Nucleus accumbens (tissue), 56 donors: ENCODE measurements at places on chromosomes 11 and 22.

DNA sequence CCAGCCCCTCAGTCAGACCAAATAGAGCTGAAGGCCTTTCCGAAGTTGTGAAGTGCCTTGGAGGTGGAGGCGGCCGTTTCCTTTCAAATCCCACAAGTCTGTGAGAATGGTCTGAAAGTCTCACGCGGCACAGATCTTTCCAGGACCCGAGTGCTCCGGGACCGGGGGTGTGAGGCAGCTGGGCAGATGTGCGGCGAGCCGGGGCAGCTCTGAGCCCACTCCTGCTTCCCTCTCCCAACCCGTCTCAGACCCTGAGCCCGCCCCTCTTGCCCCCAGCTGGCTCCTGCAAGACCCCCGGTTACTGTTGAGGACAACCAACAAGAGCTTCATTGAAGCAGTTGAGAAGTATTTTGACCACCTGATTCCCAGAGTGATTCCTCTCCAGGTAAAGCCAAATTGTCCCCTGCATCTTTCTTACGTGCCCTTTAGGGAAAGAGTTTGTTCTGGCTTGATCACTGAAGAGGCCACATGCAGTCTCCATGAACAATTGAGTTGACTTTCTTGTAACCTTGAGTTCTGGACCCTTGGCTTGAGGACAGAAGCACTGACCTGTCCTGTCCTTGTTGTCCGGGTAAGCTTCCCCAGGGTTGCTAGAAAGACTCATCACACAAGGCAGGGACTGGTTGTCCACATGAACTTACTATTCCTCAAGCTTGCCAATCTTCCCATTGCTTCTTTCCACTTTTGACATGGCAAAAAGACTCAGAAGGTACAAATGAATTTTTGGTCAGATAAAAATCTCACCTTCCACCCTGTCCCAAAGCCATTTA lies 7.5 kb downstream of the GLB1L3 start:
- no peak for DNase-seq

DNA sequence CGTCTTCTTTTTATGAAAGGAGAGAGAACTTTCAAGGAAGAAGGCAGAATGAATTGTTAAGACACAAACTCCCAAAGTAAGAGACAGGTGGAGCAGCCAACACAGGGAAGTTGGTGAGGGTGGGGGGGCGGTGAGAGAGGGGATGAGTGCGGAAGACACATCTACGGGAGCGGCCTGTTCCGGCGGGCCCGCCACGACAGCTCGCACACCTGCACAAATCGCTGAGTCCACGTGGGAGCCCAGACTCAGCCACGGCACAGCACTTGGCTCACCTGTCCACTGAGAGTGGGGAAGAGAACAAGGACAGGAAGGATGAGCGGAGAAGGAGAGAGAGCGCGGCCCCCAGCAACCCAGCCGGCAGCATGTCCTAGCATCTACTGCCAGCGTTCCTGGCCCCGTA lies 331.1 kb downstream of the CADM1 start:
- DNase-seq: no peak

DNA sequence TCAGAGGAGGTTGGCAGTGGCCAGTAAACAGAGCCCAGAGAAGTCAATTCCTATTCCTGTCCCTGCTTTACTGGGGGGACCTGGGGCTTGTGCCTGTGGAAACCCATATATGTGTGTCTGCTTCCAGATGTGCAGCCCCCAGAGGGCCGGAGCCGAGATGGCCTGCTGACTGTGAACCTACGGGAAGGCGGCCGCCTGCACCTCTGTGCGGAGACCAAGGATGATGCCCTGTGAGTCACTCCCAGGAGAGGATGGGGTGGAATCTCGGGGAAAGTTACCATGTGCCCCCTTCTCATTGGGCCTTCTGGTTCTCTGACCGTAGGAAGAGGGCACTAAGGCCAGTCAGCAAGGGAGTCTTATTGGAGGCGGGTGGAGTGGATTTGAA lies 5.3 kb downstream of the PLEKHB1 start:
- DNase-seq: no peak

GRCh38 chr11:61602775-61603569 lies 22.1 kb upstream of the SYT7 start:
- no peak for DNase-seq

- DNase-seq: no peak
Observed at GRCh38 chr11:128497061-128497775, 90.1 kb downstream of the ETS1 start.

- no peak for DNase-seq
Observed at GRCh38 chr22:22094921-22095320, 112.3 kb upstream of the TOP3B start.

DNA sequence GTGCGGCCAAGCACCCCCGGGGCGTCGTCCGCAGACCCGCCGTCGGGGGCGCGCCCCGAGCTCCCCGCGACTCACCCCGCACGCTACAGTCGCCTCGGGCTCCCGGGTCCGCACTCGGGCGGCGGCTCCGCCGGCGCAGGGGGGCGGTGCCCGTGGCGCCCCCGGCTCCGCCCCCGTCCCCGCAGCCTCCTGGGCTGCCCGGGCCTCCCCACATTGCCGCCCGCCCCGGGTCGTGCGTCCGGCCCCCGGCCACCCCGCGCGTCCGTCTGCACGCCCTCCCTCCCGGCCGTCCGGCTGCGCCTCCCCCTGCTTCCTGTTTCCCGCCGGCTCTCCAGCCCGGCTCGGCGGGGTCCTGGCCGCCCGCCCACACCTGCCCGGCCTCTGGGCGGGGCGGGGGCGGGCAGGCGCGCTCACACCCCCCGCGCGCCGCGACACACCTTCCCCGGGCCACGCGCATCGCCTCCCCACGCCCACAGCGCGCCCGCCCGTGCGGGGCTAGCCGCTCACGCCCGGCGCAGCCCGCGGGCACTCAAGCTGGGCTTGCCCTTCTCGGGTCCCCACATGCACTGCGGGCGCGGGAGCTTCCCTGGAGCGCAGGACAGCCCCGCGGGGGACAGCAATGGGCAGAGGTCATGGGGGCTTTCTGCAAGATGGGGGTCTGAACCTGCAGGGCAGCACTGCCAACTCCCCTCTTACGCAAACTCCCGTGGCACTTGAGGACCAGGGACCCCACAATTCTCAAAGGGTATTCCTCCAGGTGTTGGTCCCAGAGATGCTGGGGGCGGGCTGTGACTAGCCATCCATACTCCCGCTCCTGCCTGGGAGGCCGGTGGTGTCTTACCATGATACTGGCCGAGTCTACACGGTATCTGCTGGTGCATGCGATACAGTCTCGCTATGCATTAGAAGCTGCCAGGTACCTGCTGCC lies at the start of gene CARD10:
Gene CARD10, minus strand, starts transcription at position 148 of the 928 bp plus-strand sequence. CDS start 215 bp downstream, outside the sequence.
- DNase-seq: no peak

DNA sequence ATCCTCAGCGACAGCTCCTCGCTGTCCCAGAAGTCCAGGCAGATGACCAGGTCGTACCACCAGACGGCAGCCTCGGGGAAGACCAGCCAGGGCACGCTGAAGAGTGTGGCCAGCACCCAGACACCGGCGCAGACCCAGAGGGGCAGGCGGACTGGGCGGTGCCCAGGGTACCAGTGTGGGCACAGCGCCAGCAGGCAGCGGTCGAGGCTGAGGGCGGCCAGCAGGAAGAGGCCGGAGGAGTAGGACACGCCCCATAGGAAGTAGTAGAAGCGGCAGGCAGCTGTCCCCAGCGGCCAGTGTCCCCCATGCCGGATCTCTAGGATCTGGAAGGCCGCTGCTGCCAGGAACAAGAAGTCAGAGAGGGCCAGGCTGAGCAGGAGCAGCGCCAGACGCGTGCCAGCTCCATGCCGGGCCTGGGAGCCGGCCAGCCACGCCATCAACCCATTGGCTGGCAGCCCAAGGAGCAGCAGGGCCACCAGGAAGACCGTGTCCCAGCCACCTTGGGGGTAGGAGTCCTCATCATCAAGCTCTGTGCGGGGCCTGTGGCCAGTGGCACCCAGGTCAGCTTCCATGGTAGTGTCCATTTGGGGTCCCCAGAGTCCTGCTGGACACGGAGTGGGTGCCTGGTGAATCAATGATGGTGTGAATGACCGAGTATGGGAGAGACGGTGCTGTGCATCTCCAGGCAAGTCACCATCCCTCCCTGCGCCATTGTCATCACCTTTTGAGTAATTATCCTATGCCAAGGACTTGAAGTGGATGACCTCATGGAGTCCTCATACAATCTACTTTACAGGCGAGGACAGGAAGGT lies at the start of gene GPR152:
Gene GPR152, minus strand, starts transcription at position 589 of the 812 bp plus-strand sequence. Its CDS starts 5 bp downstream, at position 584.
- DNase-seq: no peak

- no peak for DNase-seq
Observed at GRCh38 chr11:58830673-58831301, 13.7 kb downstream of the GLYATL2 start.

DNA sequence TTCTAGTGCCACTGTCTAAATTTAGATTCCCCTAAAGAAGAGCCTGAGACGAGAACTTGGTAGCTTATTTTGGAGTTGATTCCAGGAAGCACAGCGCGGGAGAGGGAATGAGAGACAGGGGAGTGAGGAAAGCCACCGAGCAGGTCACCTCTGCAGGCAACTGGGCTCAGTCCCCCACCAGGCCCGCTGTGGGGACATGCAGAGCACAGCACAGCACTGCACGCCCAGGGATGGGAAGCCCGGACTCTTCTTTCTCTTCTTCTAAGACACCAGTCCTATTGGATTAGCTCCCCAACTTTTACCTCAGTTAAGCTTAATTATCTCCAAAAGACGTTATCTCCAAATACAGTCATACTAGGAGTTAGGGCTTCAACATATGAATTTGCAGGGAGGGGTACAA lies 28.7 kb downstream of the RBX1 start:
- DNase-seq: no peak

DNA sequence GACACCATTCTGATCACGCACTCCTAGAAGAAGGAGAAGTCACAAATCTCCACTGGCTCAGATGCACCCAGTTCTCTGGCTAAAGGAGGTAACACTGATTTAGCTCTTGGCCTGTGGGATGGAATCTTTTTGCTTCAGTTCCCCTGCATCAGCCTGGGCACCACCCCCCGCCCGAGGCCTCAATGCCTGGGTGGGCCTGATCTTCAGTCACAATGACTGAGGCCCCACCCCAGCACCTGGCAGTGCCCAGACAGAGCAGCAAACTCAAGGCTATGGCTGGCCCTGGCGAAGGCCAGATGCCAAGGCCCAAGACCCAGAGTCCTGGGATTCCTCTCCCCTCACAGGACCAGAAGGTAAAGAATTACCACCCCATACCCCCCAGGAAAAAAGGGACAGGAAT lies 5.0 kb downstream of the CYB561A3 start:
- no peak for DNase-seq

DNA sequence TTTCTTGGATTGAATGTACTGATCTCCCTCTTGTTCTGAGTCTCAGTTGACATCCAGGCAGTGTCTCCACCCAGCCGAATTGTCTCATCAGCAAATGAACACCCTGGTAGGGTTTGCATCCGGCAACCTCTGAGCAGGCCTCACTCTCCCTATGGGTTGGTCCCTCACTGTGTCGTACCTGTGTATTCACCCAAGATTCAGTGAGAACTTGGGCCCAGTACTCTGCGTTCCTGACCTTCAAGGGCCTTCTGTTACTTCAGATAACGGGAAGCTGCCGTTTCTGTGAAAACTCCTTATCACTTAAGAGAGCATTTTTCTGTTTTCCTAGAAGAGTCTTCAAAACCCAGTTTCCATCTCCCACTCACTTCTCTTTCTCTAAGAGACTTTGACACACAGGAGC lies 915.6 kb downstream of the TBC1D22A start:
- DNase-seq: no peak

GRCh38 chr11:60950933-60951605 lies 907 bp downstream of the SLC15A3 start:
- DNase-seq: no peak

DNA sequence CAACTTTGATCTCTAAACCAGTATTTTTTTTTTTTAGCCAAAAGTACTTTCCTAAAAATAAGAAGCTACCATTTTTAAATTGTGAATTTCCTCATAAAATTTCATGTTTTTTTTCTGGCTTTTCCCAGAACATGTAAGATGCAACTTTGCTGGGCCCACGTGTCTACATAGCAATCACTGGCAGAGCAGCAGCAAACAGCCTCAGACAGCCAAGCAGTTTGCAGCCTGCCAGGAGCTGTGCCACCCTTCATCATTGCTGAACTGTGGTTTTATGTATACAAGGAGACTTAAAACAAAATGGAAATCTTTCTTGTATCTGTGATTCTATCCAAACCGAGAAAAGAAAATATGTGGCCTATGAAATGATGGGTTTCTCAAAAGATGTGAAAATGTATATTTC lies 110.2 kb downstream of the GRIA4 start:
- DNase-seq: no peak
